Islet precursor cell (in vitro differentiated cells): ENCODE measurements at places on chromosomes 2 and 18.
A peak's percentile ranks its signal among the peaks of the same experiment; 100 is the strongest.

GRCh38 chr2:32711219-32711618, 83.4 kb downstream of the TTC27 start:
- no peak for DNase-seq

DNA sequence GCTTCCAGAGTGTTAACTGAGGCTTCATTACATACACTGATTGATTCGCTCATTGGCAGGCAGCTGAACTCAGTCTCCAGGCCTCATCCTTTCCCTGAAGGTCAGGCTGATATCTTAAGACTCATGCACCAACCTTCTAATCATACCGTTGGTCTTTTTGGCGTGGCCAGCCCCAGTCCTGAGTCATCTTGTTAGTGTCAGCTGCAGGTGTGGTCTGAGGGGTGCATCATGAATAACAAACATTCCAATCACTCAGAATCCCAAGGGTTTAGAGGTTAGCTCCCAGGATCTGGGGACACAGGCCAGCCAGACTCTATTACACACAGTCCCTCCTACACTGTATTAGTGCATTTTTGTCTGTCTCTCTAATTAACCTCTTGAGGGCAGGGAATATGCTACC, 271.5 kb downstream of the HRH4 start:
- peak; percentile 85 for DNase-seq

DNA sequence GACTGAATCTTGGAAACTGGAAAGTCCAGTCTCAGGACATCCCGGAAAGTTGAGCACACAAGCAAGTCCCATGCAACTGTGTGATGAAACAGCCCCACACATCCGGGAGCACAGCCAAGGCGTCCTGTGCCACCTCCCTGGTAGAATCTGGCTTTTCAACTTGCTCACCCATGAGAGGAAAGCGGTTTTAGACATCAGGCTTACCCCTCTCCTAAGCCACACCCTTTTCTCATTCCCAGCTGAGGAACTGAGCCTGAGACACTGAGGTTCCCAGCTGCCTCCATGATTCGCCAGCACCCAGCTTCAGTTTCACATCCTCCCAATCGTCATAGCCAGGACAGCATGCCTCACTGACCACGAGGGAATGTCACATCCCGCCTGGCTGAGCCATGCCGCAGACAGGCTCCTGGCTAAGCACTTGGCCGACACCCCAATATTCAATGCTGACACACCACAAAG, 60.3 kb downstream of the STEAP3 start:
- DNase-seq = peak; percentile 62

- no peak for DNase-seq
Observed at GRCh38 chr2:241300000-241300399, 15.5 kb downstream of the HDLBP start.

GRCh38 chr2:161204846-161205245, 44.6 kb downstream of the TANK start:
- DNase-seq = no peak

DNA sequence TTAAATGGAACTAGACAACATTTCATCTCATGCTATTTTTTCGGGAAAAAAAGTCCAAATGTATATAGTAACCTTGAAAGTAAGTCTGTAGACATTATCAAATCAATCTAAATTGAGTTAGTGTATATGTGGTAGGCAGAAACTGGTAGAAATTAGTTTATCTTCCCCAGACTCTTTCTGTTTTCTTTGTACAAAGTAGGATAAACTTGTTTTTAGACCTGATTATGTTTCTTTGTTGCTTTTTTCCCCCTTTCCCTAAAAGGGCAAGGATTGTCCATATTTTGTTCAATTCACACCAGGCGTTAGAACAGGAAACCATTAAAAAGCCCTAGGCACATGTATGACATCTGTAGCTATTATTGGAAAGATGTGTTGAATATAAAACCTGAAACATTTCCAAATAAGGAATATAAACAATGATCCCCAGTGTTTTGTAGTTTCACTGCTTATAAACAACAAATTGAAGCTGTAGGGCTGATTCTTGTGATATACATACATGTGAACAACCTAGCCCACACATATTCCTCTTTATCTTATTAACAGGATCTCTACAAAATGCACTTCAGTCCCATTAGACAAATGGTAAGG, 528.3 kb downstream of the PARD3B start:
- DNase-seq = no peak
